Stimulated activated CD8-positive, alpha-beta memory T cell treated with anti-CD3 and anti-CD28 coated beads, Interleukin-4, amount 100 ng/mL, for 1 hour (primary cell): ENCODE measurements at places on chromosomes 6 and 20.
A peak's percentile ranks its signal among the peaks of the same experiment; 100 is the strongest.

- DNase-seq = no peak
Measured at GRCh38 chr6:5673019-5673790, 333.5 kb downstream of the NRN1 start.

DNA sequence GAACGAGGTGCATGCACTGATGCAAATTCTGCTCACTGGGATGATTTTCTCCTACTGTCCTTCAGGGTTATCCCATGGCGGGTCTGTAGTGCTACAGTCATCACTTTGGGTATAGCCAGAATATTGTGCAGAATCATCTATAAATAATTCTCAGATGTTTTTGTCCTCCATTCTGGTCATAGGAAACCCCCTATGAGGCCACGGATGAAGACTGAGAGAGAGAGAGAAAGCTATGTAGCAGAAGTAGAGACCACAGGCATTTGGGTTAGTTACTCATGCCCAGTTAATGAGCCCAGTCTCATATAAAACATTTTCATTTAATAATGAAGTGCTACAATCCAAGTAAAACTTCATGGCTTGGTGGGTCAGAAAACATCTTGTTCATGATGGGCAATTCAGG is 145.1 kb upstream of the PLN start:
- DNase-seq = no peak

DNA sequence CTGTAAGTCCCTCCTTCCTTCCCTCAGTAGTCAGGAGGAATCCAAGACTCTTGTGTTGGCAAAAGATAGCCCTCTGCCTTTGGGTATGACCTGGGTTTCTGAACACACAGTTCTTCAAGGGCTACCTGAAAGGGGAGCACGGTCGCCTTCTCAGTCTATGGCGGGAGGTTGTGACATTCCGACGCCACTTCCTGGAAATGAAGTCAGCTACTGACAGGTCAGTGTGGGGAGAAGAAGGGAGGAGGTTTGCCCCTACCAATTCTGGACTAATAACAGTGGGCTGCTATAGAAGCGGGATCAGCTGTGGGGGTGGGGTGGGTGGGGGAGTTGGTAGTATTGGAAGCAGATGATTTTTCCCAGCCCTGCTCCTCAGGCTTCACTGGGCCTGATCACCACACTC is 11.5 kb downstream of the CEP250 start:
- no peak for DNase-seq

- no peak for DNase-seq
Measured at GRCh38 chr6:65700561-65700960, 6.5 kb downstream of the EYS start.

GRCh38 chr6:157513619-157514485 is 132.9 kb downstream of the ZDHHC14 start:
- no peak for DNase-seq

GRCh38 chr6:47302043-47302442 is 7.7 kb downstream of the TNFRSF21 start:
- no peak for DNase-seq

GRCh38 chr6:169229615-169230321 is 23.9 kb downstream of the THBS2 start:
- DNase-seq = no peak

GRCh38 chr6:147640606-147641005 is 132.1 kb downstream of the SAMD5 start:
- DNase-seq = no peak

GRCh38 chr6:140684776-140685550 is 1310.5 kb upstream of the CITED2 start:
- DNase-seq = no peak

DNA sequence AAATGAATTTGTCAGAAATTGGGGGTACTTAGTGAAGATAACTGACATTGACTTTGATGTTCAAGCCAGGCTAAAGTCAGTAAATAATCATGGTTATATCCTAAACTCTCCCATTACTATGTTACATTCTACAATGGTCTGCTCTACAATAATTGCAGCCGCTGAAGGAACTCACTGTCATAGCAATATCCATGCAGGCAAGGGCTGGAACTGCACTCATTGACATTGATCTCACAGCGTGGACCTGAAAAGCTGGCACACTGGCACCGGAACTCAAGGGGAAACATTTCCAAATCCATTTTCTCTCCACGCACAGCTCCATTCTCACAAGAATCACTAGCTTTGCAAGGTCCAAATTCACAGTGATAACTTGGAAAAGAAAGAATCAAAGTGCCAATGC is 702.7 kb downstream of the EYS start:
- DNase-seq = no peak

- DNase-seq = no peak
Measured at GRCh38 chr20:59585714-59586409, 18.5 kb upstream of the PHACTR3 start.

- no peak for DNase-seq
Measured at GRCh38 chr6:61614119-61614518, 671.9 kb downstream of the KHDRBS2 start.

DNA sequence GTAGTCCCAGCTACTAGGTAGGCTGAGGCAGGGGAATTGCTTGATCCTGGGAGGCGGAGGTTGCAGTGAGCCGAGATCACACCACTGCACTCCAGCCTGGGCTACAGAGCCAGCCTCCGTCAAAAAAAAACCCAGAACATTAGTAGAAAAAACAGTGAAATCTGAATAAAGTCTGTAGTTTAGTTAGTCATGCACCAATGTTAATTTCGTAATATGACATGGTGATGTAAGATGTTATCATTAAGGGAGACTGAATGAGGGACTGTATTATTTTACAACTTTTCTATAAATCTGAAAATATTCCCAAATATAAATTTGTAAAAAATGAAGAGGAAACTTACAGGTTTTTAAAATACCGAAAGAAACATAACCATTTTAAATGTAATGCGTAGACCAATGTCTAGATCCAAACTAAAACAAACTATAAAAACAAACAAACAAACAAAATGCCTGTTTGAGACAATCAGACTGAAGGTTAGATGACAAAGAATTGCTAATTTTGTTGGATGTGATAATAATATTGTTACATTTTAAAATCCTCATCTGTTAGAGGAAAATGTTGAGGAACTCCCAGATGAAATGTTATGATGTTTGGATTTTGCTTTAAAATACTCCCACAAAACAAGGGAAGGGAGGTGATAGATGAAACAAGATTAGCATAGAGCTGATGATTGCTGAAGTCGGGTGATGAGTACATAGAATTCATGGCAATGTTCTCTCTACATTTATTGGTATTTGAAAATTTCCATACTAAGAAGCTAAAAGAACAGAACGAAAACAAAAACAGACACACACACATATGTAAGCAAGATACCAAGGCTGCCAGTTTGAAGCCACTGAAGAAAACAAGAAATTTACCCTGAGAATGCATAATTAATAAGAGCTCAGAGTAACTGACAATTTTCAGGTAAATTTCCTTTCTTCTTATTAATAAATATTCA is 1.8 kb downstream of the GSTA4 start:
- no peak for DNase-seq

DNA sequence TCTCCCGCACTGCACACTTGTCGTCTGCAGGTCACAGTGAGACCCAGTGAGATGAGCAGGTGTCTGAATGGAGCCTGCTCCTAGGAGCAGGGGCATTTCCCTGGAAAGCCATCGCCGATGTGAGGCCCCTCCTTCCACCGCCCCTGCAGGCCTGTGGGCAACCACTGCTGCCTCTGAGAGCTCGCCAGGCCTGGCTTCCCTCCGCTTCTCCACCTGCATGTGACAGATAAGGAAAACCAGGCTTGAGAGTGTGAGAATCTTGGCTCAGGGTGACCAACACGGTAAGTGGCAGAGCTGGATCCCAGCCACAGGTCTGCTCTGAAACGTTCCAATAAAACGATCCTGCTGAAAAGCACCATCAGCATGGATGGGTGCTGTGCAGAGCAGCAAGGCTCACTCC is 332.8 kb downstream of the CDH4 start:
- DNase-seq = no peak

GRCh38 chr6:99548706-99549105 is 19.8 kb downstream of the CCNC start:
- no peak for DNase-seq

DNA sequence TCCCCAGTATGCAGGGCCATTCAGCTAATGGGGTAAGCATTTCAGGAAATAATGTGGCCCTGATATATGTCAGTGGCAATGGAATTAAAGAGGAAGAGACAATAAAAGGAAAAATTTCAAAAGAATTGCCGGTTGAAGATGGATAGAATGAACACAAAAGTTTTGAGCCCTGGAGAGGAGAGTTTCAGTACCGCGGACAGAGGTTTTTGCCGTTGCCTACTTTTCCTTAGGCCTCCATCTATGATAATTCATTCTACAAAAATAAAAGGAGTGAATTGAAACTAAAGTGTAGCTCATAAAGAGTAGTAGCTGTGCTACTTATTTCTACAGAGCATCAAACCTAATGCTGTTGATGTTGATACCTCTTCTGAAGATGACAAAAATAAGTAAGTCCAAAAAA is 140.7 kb downstream of the RNASET2 start:
- no peak for DNase-seq

GRCh38 chr20:22866812-22867341 is 168.2 kb upstream of the SSTR4 start:
- DNase-seq = no peak

DNA sequence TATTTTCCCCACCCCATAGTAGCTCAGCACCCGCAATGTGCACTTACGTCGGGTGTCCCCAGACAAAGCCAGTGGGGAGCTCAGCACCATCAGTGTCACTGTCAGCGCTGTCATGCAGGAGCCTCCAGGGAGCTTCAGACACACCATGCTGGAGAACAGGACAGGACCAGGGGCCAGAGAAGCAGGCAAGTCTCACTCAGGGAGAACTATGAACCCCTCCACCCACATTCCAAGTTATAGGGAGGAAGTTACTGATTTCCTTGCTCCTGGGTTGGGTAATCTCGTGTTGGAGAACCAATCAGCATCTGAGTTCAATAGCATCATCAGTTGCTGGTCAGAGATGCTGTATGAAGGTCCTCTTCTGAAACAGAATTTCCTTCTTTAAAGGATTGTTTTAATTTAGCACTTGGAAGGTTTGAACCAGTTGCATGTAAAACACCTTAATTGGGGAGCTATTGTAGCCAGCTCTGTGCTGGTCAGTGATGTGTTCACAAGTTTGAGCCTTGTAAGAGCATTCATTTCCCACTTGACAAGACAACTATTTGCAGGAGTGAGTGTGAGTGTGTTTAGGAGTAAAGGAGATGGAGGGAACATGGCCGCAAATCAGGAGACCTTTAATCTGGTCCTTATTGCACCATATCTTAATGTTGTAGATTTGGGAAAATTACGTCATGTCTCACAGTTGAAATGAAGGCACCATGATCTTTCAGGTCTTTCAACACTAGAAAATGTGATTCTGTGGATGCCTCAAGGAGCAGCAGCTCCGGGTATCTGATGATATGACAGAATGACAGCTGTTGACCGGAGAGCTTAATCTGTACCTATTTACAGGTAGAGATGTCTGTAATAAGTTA is at the start of gene HLA-DRB1:
Gene HLA-DRB1 (minus strand): TSS at position 253 of the 854 bp plus-strand sequence. CDS start 106 bp downstream, at position 147.
- no peak for DNase-seq

DNA sequence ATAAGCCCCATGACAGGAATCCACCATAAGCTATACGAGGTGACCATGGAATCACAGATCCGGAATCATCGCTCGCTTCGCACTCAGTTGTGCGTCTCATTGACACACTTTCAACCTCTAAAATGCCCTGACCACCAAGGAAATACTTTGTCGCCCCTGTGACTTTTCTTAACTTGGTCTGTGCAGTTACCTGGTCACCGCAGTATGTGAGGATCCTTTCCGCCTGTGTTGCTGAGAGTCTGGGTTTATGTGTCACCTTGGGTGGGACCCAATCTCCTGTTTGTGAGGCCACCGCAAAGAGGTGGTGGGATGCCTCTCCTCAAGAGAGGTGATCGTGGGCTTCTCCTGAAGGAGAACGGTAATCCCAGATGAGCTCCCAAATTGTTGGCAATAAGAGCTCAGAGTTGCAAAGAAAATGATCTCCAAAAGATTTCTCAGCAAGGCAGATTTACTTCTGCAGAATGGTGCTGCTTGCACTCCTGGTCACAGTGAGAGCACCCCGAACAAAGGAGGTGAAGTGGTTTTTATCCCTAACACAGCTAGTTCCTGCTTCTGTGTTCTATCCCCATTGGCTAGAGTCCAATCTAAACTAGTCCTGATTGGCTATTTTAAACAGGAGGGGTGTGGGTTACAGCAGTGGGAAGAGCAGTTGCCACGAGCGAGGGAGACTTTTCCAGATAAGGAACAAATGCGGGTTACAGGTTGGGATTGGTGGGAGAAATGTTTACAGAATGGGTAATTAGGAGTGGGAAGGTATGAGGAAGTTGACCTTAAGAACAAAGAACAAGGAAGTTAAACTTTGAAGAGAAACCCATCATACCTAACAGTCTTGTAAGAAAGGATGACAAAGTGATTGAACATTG is 9.1 kb upstream of the ZNFX1 start:
- DNase-seq = no peak

DNA sequence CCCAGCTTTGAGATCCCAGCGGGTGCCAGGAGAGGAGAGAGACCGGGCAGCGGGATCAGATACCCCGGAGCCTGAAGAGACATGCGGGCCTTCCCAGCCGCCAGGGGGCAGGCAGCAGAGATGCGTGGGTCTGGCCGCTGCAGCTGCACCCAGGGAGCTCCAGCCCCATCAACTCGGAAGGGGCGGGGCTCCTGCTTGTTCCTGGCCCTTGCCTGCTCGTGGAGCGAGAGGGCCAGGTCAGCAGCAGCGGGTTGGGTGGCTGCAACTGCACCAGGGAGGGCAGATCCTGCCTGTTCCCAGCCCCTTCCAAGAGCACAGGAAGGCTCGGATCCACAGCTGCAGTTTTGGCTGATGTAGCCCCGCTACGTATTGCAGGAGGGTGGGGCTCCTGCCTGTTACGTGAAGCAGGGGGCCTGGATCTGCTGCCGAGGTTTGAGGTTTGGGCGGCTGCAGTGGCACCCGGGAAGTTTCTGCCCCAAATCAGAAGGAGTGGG is 532.8 kb downstream of the RFPL4B start:
- no peak for DNase-seq

GRCh38 chr20:653110-653589 is at the start of gene SRXN1:
SRXN1 (minus strand) TSS chr20:653200; CDS start chr20:653185, 15 bp downstream.
- DNase-seq = peak; percentile 70

- DNase-seq = no peak
Measured at GRCh38 chr20:6702144-6702543, 65.3 kb upstream of the BMP2 start.

DNA sequence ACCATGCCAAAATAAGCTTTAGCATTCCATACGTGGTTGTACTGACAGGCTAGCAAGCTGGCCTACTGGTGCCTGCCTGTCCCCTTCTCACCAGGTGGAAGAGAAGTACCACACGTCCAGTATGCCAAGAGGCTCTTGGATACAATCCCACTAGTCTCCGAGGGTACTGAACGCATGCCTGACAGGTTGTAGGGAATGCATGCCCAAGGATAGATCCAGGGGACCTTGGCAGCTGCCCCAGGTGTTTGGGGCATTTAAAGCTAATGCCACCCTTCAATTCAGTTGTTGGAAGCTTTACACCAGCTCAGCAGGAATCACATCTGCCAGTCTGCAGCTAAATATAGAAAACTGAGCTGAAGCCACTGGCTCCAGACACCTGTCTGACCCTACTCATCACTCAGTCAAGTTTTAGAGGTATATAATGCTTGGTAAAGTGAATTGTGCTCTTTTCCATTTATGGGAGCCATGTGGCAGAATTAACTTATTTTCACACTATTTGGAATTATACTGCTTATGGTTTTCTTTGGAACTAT is 4.9 kb downstream of the TUBB2B start:
- no peak for DNase-seq

- DNase-seq = no peak
Measured at GRCh38 chr6:139369568-139370282, 4.7 kb downstream of the CITED2 start.
